NCI-H2171 (cell line): ENCODE measurements at places on chromosomes 12 and 14.

DNA sequence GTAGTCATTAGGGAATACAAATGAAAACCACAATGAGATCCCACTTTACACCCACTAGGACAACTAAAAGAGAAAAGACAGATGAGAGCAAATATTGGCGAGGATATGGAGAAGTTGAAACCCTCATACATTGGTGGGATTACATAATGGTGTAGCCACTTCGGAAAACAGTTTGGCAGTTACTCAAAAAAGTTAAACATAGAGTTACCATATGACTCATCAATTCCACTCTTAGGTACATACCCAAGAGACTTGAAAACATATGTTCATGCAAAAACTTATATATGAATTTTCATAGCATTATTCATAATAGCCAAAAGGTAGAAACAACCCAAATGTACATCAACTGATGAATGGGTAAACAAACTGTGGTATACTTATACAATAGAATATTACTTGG is 27.1 kb downstream of the ALDH1L2 start:
- DNase-seq = no peak

DNA sequence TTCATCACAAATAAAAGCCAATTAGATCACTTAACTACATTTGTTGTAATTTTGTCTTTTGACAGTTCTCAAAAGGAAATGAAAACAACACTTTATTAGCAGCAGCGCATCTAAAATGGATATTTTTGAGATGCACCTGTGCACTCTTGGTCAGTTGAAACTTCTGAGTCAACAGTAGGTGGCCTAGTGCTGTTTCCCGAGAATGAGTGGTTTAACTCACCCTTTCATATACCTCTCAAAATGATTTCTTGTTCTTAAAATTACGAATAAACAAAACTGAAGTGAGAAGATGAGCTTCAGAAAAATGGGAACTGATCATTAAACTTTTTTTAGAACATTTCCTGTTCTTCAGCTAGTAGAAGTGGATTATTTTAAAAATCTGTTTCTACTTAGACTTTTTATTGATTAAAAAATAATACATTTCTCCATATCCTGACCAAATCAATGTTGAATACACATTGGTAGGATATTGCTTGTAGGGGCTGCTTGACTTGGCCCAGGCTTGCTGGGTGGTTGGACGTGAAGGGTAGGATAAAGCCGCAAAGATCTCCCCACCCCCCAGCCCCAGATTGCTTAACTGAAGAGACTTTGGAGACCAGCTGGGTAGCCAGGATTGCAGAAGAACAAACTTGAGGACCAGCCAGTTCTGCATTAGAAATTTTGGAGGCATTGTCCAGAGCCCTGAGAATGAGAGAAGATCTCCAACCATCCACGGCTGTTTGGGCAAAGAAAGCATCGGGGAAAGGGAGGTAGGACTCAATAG is 22.3 kb upstream of the STK38L start:
- no peak for DNase-seq

DNA sequence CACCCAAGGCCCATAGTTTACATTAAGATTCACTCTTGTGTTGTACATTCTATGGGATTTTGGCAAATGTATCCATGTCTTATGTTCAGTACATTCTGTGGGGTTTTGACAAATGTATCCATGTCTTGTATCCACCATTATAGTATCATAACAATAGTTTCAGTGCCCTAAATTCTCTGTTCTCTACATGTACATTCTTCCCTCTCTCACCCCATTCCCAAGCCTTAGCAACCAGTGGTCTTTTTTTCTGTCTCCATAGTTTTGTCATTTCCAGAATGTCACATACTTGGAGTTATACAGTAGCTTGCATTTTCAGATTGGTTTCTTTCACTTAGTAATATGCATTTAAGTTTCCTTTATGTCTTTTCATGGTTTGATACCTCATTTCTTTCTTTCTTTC is 6.7 kb downstream of the TOGARAM1 start:
- no peak for DNase-seq

DNA sequence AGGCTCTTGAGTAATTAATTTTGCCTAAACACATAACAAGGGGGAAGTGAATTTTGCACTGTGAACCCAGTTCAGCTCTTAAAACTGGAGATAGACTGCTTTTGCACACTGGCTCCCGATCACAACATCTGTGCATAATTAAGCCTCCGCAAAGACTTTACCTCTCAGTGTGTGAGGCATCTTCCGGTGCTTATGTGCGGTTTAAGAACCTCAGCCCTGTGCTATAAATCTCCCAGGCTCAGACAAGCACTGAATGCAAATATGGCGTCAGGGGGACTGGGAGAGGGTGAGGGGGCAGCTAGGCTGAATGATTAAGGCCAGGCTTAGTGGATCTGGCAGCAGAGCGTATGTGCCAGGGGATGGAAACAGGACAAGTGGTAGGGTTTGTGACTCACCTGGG is 103.3 kb downstream of the ADCK1 start:
- DNase-seq = no peak

DNA sequence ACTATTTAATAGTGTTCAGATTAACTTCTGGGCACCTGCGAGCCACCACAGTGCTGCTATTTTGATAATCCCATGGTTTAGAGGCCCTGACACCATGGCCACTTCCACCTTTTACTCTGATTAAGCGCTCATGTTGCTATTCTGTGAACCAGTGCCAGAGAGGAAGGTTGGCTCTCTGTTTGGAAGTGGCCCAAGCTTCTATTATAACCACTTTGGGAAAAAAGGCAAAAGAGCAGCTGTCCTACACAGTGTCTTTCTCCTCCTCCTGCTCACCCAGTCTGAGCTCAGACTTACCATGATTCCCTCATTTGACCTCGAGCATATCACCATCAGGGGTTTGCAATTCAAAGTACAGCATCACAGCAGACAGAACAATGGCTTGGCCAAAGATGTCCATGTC is 23.3 kb downstream of the DYRK2 start:
- no peak for DNase-seq

GRCh38 chr12:106436164-106436563 is 78.6 kb downstream of the POLR3B start:
- DNase-seq = no peak

GRCh38 chr12:11901701-11902524 is 168.8 kb upstream of the BCL2L14 start:
- no peak for DNase-seq

GRCh38 chr14:33940561-33941011 is 10.3 kb downstream of the EGLN3 start:
- no peak for DNase-seq

- no peak for DNase-seq
Observed at GRCh38 chr12:44314007-44314500, 478.2 kb downstream of the TMEM117 start.

DNA sequence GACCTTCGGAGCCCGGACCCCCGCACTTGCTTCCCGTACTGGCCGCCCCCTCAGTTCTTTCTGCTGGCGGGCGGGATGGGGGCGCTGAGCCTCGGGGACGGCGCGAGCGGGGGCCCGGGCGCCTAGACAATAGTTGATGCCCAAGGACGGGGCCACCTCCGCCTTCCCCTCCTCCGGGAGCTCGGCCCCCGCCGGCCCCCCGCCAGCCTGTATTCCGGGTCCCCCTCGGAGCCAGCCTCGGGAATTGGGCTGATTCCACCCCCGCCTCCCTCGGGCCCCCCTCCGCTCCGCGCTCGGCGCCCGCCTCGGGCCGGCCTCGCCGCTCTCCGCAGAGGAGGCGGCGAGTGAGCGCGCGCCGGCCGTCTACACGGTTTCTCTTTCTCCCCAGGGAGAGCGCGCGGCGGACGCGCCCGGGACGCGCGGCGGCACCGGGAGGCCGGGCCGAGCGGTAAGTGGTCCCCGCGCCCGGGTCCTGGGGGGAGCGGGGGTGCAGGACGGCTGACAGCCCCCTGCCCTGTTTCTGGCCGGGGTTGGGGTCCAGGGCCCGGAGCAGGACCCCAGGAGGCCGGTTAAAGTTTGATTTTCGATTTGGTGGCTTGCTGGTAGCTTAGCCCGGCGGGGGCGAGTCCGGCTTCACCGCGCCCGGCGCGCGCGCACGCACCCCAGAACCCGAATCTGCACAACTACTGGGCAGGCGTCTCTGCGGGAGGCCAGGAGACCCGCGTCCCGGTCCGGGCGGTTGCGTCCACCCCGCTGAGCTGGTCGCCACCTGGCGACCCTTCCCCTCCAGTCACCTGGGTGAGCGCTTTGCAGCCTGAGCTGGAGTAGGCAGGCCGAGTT is 413.7 kb downstream of the PCNX1 start:
- DNase-seq = peak; percentile 60

GRCh38 chr14:61077951-61078720 is 97.1 kb downstream of the SLC38A6 start:
- DNase-seq = no peak
